Panc1 (cell line): ENCODE measurements at places on chromosomes 7 and 10.

DNA sequence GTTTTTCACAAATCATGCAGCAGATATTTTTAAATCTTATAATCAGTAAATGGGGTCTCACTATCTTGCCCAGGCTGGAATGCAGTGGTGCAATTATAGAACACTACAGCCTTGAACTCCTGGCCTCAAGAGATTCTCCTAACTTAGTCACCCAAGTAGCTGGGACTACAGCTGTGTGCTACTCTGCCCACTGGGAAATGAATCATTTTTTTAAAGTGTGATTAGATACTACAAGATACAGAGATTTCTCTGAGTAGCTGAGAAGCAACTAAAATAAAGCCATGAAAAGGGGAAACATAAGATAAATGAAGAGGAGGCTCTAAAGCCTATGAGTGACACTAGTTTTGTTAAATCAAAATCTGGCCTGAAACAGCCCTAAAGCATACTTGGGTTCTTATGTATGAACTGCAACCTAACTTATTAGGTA, 119.7 kb downstream of the JMJD1C start:
- H3K27me3 ChIP-seq = no peaks in the 10 kb centered on the region
- H3K4me1 ChIP-seq = no peaks in the 10 kb centered on the region
- no peak overlapping the region for H3K27ac ChIP-seq
- H3K4me3 ChIP-seq = no peak overlapping the region
- no peaks in the 10 kb centered on the region for H3K36me3 ChIP-seq

GRCh38 chr10:43585046-43585445, 10.6 kb upstream of the ZNF239 start:
- no peak overlapping the region for H3K27ac ChIP-seq
- H3K4me1 ChIP-seq = no peaks in the 10 kb centered on the region
- no peak for DNase-seq
- H3K4me3 ChIP-seq = no peak overlapping the region
- H3K27me3 ChIP-seq = no peaks in the 10 kb centered on the region
- H3K36me3 ChIP-seq = no peaks in the 10 kb centered on the region

DNA sequence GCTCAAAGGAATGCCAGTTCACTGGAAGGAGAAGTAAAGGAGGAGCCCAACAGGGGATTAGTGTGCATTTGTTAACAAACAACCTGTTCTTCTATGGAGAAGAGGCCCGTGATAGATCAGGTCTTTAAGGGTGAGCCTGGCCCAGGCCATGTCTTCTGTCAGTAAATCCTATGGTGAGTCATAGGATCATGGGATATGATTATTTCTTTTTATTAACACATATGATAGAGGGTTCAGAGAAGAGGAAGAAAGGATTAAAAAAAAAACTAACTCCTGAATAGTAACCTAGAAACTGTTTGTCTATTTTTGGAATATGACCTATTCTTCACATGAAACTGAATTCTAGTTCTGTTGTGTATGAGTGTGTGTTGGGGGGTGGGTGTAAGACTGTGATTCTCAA, 70.4 kb downstream of the GPR158 start:
- no peaks in the 10 kb centered on the region for H3K4me1 ChIP-seq
- no peaks in the 10 kb centered on the region for H3K27me3 ChIP-seq
- no peaks in the 10 kb centered on the region for H3K36me3 ChIP-seq
- DNase-seq = no peak

DNA sequence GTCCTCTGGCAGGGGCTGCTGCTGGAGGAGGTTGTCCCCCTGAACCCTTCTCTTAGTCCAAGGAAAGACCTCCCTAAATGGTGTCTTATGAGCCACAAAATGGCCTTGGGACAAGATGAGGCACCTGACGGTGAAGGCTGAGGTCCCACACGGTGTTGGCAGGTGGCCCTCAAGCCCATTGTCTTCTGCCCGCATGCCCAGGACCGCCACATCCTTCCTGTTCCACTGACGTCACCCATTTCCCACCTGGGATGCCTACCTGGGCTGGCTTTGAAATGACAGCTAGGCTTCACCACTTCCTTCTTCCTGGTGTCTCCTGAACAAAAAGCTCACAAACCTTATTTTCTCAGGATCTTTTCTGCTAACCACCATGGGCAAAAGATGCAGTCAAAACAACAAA, 2.1 kb upstream of the DMBT1 start:
- H3K4me1 ChIP-seq = no peaks in the 10 kb centered on the region
- no peak for DNase-seq
- no peak overlapping the region for H3K4me3 ChIP-seq
- no peaks in the 10 kb centered on the region for H3K36me3 ChIP-seq

- no peaks in the 10 kb centered on the region for H3K36me3 ChIP-seq
- no peak for DNase-seq
- no peak overlapping the region for H3K4me3 ChIP-seq
- H3K27ac ChIP-seq = no peak overlapping the region
- no peaks in the 10 kb centered on the region for H3K4me1 ChIP-seq
These were observed 29.8 kb downstream of the GSDME start for GRCh38 chr7:24727154-24728120.

- H3K36me3 ChIP-seq = no peaks in the 10 kb centered on the region
- no peak for DNase-seq
- no peak overlapping the region for H3K4me3 ChIP-seq
- H3K27ac ChIP-seq = no peak overlapping the region
- H3K27me3 ChIP-seq = no peaks in the 10 kb centered on the region
- H3K4me1 ChIP-seq = no peaks in the 10 kb centered on the region
These were observed 4.1 kb downstream of the OR2F1 start for GRCh38 chr7:143958781-143959180.

DNA sequence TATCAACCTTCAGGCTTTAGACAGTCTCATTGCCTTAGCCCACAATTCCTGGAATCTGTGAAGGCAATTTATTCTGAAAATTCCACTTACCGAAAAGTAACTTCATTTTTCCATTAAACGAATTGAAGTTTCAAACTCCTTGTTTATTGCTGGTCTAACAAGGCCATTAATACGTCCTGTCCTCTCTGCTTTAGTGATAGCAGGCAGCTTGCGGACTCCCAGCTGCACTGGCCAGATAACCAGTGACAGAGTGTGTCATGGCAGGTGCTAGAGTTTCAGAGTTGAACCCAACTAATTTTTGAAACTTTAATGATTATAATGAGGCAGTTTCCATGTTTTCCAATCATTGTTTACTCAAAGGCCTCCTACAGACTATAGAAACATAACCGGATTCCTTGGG, 31.1 kb downstream of the LOXL4 start:
- peaks cover 12% of the 10 kb centered on the region for H3K36me3 ChIP-seq
- DNase-seq = no peak
- H3K4me3 ChIP-seq = no peak overlapping the region
- no peaks in the 10 kb centered on the region for H3K27me3 ChIP-seq
- H3K4me1 ChIP-seq = no peaks in the 10 kb centered on the region

DNA sequence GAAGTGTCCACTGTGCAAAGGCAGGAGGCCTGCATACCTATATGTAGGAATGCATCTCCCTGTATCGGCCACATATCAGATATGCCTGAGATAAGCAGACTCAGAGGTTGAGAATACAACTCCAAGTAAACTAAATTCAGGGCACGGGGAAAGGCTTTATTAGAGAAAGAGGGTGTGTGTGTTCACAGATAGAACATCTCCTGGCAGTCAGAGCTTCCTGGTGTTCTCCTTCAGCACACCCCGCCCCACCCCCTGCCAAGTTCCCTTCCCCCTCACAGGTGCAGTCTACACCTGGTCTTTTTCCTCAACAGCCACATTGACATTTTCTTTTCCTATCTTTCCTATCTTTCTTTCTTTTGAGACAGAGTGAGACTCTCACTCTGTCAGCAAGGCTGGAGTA, 17.1 kb downstream of the GBX1 start:
- H3K4me3 ChIP-seq = no peak overlapping the region
- H3K36me3 ChIP-seq = no peaks in the 10 kb centered on the region
- DNase-seq = no peak

- H3K4me1 ChIP-seq = no peaks in the 10 kb centered on the region
- H3K4me3 ChIP-seq = no peak overlapping the region
- no peaks in the 10 kb centered on the region for H3K36me3 ChIP-seq
These were observed 481.4 kb downstream of the GALNT17 start for GRCh38 chr7:71613313-71613712.

DNA sequence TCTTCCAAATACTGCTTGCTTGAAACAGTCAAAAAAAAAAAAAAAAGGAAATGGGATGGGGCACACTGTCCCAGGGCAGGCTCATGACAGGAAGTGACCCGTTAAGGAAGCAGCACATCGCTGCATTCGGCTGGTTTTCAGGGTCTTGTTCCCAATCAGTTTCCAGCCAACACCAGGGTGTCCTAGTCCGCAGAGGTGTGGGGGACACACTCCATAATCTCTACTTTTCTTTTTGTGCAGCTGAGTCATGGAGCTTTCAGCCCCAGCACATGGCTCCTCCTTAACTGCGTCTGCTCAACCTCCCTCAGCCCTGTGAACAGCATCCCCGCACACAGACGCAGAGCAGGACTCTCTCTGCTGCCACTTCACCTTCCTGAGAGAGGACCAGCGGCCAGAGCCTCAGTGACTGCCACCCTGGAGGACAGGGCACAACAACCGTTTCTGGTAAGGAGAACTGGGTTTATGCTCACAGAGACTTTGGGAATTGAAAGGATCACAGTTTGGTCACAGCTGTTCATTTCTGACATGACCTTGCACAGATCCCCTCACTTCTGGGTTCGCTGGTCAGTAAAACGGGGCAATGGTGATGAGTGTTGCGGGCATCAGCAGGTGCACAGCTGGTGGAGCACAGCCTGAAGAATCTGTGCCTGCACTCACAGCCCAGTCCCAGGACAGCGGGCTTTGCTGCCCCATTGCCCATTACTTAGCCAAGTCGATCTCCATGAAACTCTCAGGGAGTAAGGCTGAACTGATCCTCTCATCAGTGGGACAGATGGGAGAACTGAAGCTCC, at the start of gene GIMAP5:
Gene GIMAP5 (plus strand): TSS at position 154 of the 791 bp plus-strand sequence. CDS start 3,467 bp downstream, outside the sequence.
- H3K36me3 ChIP-seq = no peaks in the 10 kb centered on the region
- peaks cover 18% of the 10 kb centered on the region for H3K27me3 ChIP-seq
- no peak for DNase-seq
- H3K4me1 ChIP-seq = no peaks in the 10 kb centered on the region; the same call in 1 of the 2 replicates
- no peak within 1 kb of the TSS for H3K27ac ChIP-seq

GRCh38 chr7:25624051-25624450, 395.8 kb upstream of the NPVF start:
- no peak for DNase-seq
- no peaks in the 10 kb centered on the region for H3K4me1 ChIP-seq
- H3K4me3 ChIP-seq = no peak overlapping the region
- H3K27ac ChIP-seq = no peak overlapping the region

DNA sequence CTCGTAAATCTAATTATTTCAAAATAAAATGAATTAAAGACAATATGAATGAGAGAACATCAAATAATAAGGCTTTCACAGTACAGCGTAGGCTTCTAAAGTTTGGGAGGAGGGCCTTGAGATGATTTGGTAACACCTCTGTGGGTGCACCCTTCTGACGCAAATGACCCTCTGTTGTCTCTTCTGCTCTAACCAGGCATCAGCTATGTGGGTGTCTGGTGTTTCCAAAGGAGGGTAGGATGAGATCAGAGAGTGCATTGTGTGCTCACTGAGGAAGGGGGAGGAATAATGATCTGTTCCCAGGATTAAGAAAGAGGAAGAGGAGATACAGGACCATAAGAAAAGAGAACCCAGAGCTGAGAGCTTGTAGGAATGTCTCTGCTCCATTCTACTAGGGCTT, 420.4 kb downstream of the SDK1 start:
- H3K27ac ChIP-seq = peak overlapping the region; percentile 10; the same call in 1 of the 2 replicates

GRCh38 chr7:40595129-40595528, 460.3 kb downstream of the SUGCT start:
- H3K27me3 ChIP-seq = no peaks in the 10 kb centered on the region
- no peak overlapping the region for H3K27ac ChIP-seq
- H3K36me3 ChIP-seq = no peaks in the 10 kb centered on the region
- DNase-seq = no peak

DNA sequence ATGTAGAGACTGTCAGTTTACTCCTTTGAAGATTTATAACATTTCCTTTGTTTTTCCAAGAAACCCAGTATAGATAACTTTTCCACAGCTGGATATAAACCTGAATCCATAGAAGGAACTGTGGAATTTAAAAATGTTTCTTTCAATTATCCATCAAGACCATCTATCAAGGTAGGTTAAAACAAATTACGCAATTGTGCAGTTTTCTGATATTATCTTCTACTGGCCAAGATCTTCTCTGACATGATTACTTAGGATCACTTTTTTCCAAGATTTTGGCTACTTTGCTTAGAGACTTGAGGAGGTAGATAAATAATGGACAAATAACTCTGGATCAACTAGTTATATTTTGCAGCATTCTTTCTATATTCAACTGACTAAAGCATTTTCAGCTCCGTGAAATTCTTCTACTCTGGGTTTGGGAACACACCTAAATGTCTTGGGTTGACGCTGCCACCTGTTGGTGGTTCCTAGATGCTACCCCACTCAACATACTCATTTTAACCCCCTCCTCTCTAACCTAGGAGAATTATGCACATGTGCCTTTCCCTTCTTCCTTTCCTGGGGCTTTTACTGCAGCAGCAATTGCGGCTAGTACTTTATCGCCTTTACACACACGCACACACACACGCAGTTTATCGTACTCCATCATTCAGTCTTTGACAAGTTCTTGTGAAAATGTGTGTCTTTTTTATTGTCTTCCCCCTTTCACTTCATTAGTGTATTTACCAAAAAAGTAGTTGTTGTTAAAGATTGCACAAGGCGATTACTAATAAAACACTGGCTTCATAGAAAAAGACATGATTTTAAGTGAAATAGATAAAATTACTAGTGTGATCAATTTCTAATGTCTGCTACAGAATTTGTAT, 32.7 kb downstream of the ABCB5 start:
- H3K36me3 ChIP-seq = no peaks in the 10 kb centered on the region
- H3K27ac ChIP-seq = no peak overlapping the region
- no peak overlapping the region for H3K4me3 ChIP-seq
- DNase-seq = peak; percentile 12
- H3K4me1 ChIP-seq = no peaks in the 10 kb centered on the region
- 0 out of 2 replicates have a peak, but pooled peaks cover 3% of the 10 kb centered on the region for H3K27me3 ChIP-seq

DNA sequence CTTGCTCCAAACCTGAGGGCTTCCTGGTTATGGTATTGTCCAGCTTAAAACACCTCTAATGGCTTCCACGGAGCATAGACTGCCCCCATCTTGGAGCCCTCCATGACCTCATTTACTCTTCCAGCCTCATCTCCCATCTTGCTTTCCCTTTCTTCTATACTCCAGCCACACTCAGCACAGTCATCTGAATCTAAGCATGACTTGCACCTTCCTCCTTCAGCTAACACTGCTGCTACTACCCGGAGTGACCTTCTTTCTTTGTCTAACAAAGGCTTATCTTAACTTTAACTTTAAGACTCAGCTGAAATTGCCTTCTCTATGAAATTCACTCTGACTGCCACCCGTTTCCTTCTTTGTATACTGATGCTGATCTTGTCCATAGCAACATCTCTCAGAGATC, 135.1 kb downstream of the FAM107B start:
- no peak overlapping the region for H3K27ac ChIP-seq
- no peak overlapping the region for H3K4me3 ChIP-seq
- H3K4me1 ChIP-seq = no peaks in the 10 kb centered on the region
- H3K36me3 ChIP-seq = no peaks in the 10 kb centered on the region
- no peak for DNase-seq

GRCh38 chr7:26182706-26183105, 17.8 kb downstream of the HNRNPA2B1 start:
- H3K27me3 ChIP-seq = no peaks in the 10 kb centered on the region
- peak overlapping the region; percentile 4; the same call in 1 of the 2 replicates for H3K27ac ChIP-seq

- no peak overlapping the region for H3K4me3 ChIP-seq
- H3K4me1 ChIP-seq = no peaks in the 10 kb centered on the region
- no peak overlapping the region for H3K27ac ChIP-seq
- no peaks in the 10 kb centered on the region for H3K27me3 ChIP-seq
These were observed 1307.8 kb upstream of the CELF2 start for GRCh38 chr10:9709849-9710248.

GRCh38 chr10:44010873-44011602, 362.4 kb upstream of the ZNF32 start:
- no peaks in the 10 kb centered on the region for H3K4me1 ChIP-seq
- H3K36me3 ChIP-seq = no peaks in the 10 kb centered on the region
- H3K4me3 ChIP-seq = no peak overlapping the region
- no peak for DNase-seq
- H3K27ac ChIP-seq = no peak overlapping the region
